Germinal center (tissue), 1 donor: ENCODE measurements at places on chromosomes 5 and 9.

DNA sequence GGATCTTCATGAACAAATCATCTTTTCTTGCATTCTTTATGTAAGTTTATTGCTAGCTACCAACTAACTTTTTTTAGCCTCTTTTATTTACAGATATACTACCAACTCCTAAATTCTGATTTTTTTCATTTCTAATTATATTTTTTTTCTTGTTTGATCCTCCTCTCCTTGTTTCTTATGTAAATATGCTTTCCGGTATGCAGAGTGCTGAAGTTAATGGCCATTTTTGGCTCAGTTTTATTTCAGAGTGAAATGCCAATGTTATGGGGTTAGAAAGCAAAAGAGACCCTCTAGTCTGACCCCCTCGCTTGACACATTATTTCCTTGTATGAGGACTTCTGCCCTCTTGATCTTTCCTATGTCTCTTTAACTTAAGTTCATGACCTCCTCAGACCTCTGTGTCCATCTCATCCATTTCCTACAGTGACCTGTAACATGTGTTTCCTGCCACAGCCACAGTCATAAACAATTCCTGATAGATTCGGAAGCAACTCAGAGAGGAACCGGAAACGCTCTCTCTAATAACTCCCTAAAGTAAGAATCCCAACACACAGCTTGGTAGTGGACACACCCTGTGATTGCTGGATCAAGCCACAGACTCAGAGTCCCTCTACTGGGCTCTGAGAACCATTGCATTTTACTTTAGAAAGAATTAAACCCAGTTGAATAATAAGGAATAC lies 42.9 kb upstream of the AFAP1L1 start:
- no peak for DNase-seq

GRCh38 chr5:14440582-14441431 lies 140.8 kb upstream of the OTULINL start:
- no peak for DNase-seq

DNA sequence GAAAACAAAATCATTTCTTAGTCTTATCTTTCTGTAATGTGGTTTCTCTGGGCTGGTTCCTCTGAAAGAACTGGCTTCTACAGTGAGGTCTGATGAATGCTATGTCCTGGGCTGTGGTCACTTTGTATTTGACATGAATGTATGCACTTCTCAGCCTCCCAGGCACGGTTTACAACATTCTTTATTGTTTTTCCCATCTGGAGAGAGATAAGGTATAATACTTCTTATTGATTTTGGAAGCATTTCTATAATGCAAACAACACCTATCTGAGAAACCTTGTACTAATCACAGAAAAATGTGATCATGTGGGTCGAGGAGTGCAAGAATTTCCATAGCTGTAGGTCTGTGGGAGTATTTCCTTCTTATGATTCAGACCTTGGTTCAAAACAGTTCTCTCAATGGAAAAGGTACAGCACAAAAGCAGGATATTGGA lies 46.9 kb downstream of the ACTBL2 start:
- no peak for DNase-seq

GRCh38 chr5:71589903-71590302 lies 2.8 kb downstream of the MCCC2 start:
- DNase-seq, result no peak

DNA sequence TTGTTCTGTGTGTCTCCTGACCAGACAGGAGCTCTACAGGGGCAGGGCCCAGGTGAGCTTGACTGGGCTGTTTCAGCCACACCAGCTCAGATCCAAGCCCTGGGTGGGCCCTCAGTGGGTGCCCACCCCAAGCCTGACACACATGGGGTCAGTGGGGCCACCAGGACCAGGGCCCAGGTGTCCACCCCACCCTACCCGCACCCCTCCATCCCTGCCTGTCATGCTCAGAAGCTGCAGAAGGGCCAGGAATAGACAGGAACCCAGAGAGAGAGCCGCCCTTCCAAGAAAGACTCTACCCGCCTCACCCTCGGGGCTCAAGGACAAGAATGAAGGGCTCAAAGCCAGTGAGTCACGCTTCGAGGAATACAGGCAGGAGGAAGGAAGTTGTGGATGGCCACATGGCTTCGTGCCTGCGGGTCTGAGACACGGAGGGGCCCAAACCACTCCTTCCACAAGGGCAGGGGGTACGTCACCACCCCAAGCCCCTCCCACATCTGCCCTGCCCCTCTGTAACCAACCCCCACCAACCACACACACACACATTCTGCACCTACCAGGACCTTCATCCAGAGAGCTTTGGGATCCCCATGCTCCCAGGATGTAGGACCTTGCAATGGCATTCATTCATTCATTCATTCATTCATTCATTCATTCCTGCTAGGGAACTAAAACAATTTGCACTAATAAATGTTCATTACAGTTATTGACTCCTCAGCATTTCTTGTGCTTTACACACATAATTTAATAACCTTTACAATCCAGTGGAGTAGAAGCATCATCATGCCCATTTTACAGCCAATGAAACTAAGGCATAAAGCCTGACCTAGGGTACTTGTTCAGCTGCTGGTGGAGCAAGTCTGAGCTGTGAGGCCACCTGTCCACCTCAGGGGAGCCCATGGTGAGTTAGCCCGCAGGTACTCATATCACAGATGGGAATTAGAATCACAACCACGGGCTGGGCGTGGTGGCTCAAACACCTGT lies 55.9 kb upstream of the STXBP1 start:
- DNase-seq, result peak; percentile 30

- no peak for DNase-seq
Measured at GRCh38 chr5:152374711-152375275, 30.3 kb downstream of the NMUR2 start.

DNA sequence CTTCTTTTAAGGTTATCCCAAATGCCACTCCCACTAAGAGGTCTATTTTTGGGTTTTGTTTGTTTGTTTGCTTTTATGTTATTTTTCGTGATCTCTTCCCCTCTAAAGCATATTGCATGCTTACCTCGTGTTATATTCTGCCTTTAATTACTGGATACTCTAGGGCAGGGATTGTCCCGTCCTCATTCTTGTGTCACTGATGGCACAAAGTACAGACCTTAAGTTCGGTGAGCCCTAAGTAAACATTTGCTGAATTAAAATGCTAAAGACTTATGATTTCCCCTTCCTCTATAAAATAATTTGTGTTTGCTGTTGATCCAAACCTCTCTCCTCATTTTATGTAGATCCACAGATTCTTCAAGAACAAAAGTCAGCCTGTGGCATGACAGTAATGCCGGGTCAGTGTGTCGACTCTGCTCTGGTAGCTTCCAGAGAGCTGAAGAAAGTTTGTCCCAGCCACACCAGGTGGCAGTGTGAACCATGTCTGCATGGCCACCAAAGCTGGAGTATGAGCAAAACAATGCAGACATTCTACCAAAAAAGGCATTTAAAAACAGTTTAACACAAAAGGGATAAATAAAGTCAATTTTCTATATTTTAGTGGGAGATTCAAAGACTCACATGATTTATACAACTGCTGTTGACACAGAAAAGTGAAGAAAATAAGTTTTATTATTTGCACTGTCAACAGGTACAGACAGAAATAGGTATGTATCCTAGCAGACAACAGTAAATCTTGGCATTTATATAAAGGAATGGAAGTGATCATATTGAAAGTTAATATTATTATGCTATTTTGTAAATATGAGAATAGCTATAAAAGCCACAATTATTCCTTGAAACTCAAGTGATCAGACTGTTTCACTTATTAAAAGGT lies 17.9 kb upstream of the POC5 start:
- no peak for DNase-seq

DNA sequence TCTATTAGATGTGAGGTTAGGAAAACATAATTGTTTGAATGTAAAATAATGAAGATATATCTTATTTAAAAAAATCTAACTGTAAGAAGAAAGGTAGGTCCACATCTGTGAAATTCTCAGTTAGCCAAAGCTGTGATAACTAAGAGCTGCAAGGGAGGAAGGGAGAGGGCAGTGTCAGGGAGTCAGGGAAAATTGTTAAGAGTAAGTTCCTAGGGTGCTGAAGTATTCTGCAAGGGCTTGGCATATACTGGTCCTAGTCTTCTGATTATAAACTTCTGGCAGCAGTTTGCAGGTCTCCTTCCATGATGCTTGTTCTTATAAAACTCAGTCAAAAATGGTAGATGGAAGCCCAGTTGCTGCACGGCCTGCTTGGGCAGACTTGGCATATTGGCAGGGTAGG lies 233.2 kb downstream of the NMUR2 start:
- no peak for DNase-seq

- DNase-seq, result no peak
Measured at GRCh38 chr9:134533850-134534588, 107.6 kb upstream of the COL5A1 start.

DNA sequence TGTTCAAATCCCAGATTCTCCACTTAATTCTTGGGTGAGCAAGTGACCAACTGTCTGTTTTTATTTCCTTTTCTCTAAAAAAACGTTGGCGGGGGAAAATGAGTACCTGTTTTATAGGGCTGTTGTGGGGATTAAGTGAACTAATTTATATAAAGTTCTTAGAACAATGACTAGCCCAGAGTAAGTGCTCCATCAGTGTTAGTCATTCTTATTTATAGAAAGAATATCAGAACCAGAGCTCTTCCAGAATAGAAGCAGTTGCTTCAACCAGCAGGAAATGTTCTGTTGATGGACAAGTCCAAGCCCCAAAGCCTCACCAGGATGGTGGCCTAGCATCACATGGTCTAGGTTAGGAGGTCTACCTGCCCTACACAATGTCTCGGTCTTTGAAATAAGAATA lies 379.2 kb downstream of the ACTL7B start:
- DNase-seq, result no peak

DNA sequence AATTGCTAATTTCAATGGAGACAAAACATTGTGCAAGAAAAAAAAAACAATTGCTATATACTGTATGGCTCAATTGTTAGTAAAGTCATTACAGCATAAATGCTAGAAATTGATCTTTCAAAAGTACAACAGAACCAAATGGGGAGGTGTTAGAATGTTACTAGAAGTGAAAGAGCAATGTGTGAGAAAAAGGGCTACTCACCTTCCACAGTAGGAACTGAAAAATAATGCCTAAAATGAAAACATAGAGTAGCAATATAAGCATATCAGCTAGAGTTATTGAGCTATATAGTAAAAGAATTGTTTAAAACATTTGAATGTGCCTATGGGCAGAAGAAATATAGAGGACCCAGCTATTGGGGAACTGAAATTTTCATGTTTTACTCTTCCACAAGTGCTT lies 10.9 kb upstream of the RXFP3 start:
- DNase-seq, result no peak

GRCh38 chr9:71901695-71902597 lies 9.0 kb downstream of the ABHD17B start:
- DNase-seq, result no peak

DNA sequence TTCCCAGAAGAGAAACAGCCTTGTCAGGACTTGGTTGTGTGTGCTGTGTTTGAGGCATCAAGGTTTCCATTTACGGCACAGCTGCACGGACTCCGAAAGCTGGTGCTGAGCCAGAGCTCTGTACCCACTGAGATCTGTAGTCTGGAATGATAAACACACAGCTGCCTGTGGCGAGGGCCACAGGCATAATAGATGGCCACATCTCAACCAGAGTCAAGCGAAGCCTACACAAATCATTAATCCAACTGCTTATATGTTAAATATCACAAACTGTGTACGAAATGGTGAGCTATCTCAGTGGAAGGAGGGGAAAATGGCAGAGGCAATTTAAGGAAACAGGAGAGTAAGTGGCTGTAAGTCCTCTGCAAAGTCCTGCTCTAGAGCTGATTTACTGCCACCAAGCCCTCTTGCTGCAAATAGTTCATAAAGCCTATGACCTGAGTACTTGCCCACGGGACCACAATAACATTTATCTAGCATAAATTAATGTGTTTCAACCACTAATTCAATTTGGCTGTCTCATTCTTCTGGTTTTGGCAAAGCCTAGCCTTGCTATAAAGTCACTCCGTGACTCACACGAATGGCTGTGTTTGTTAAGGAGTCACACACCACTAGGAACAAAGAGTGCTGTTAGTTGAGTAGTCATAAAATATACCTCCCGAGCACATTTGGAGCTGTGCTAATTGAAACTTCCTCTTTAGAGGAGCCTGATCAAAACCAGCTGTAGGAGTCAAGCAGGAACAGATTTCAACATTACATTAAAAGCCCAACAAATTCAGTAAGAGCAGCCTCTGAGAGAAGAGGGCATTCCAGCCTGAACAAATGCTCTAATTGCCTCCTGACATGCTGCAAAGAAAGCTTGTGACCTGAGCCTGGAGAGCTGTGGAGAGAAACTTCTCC lies 738.6 kb upstream of the ZNF608 start:
- DNase-seq, result peak; percentile 2

- DNase-seq, result peak; percentile 89
Measured at GRCh38 chr9:111661150-111661801, at the start of gene GNG10. TSS of gene GNG10 (plus strand) at chr9:111661605. CDS start at chr9:111661635, 30 bp downstream.

DNA sequence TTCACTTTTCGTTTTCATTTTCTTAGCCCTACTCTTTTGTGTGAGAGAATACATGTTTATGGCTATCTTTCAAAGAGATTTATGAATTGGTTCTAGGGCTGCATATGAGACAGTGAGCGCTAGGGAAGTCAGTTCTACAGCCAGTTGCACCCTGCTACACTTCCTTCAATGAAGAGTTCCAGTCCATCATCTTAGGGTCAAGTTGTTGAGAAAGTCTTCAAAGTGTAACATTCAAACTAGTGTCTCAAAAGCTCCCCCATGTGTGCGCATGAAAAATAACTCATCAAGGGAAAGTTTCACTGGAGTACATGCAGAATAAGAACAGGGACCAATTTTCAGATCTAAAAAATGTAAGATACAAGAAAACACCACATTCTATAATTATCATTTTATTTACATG lies 317.2 kb downstream of the DEPDC1B start:
- peak; percentile 9 for DNase-seq

DNA sequence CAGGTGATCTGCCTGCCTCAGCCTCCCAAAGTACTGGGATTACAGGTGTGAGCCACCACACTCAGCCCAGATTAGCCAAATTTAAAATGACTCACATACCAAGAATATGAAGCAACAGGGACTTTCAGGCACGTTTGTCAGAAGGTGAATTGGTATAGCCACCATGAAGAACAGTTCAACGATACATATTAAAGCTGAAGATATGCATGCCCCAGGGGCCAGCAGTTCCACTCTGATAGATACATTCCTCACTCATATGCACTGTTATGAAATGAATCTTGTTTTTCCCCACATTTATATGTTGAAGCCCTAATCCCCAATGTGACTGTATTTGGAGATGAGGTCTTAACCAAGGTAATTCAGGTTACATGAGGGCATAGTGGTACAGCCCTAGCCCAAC lies 22.5 kb downstream of the SLC35D2 start:
- DNase-seq, result no peak

DNA sequence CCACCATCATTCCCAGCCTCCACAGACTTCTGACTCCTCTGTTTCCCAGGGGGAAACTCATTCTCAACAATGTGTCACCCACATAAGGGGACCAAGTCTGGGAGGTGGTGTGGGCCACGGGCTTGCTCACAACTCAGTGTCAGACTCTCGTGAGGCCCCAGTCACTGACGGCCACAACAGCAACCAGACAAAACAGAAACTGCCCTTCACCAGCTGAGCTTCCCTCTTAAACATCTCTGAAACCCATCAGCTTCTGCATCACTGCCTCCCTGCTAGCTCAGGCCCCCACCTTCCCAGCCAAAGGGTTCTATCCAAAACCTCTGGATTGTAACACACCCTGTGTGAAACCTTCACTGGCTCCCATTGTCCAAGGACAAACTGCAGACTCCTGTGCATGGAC lies 273.4 kb downstream of the CDK5RAP2 start:
- no peak for DNase-seq

- no peak for DNase-seq
Measured at GRCh38 chr5:106017243-106017857, 1653.4 kb downstream of the EFNA5 start.

- DNase-seq, result peak; percentile 3
Measured at GRCh38 chr5:124825983-124826337, 79.5 kb upstream of the ZNF608 start.

GRCh38 chr5:147382776-147383175 lies 127.1 kb downstream of the DPYSL3 start:
- no peak for DNase-seq
